ENCODE measurements at places on chromosomes 2 and 18.

DNA sequence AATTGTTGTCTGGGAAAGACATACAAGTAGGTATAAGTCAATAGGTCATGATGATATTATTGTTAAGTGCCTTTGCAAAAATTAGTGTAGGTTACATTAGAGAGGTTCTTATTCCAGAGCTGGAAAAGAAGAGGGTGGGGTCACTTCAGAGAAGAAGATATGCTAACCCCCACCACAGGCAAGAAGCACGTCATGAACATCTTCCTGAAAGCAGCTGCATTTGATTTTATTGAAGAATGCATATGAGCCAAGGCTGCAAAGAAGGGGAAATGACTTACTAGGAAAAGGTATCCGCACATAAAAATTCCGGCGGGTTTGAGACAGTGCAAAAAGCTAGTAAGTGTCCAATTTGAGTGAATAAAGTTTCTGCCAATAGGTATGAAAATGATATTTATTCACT, 195.3 kb upstream of the CDH2 start:
- DNase-seq = no peak

DNA sequence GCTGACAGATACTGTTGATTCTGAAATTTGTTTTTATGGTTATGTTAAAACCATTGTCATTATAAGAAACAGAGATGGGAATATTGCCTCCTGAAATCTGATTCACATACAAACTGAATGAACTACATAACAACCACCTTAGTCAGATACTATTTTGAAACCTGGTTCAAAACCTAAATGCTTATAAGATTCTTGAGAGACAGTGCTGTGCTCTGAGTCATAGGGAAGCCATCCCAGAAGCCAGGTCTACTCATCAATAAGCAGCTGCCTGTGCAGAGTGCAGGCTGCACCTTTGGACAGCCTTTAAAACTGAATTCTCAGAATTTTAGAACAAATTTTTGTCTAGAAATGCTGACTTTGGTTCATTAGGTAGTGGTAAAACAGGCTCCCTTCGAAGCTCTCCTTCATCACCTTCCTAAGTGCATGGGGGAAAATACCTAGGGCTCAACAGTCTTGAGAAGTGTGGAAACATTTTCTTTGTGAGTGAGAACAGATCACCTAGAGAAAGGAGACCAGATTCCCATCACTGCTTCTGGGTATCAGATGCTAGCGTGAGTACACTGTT, at the start of gene SERPINB7:
SERPINB7 (plus strand) TSS at position 253 of the 565 bp plus-strand sequence. CDS start 6,955 bp downstream, outside the sequence.
- DNase-seq = no peak

GRCh38 chr2:60857056-60857455, 24.3 kb upstream of the REL start:
- DNase-seq = no peak

GRCh38 chr2:17540813-17541530, 476 bp downstream of the VSNL1 start:
- DNase-seq = no peak

GRCh38 chr18:35777039-35777438, 195.4 kb upstream of the RMP24 start:
- no peak for DNase-seq

GRCh38 chr2:235501673-235502031, 7.8 kb downstream of the AGAP1 start:
- DNase-seq = no peak

- DNase-seq = no peak
Observed at GRCh38 chr2:68336192-68336591, 16.4 kb upstream of the CNRIP1 start.

DNA sequence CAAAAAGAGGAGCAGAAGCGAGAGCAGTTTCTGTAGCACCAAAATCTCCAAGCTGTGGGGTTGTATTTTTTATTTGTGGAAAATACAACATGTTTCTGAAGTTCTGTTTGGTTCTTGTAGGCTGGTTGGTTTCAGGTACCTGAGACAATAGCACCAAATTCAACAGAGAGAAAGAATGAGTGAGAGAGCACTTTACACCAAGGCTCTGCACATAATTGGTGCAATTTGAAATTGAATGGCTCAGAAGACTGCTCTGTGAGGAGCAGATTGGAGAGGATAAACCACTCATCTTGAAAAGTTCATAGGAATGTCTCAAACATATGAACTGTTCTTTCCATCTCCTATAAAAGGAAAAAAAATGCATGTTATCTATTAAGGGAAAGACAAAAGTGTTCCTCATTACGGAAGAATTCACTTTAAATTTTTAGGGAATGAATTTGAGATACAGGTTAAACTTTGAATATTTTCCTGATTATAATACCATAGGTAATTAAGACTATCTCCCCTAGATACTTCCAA, 175.1 kb downstream of the ATAD2B start:
- DNase-seq = no peak

DNA sequence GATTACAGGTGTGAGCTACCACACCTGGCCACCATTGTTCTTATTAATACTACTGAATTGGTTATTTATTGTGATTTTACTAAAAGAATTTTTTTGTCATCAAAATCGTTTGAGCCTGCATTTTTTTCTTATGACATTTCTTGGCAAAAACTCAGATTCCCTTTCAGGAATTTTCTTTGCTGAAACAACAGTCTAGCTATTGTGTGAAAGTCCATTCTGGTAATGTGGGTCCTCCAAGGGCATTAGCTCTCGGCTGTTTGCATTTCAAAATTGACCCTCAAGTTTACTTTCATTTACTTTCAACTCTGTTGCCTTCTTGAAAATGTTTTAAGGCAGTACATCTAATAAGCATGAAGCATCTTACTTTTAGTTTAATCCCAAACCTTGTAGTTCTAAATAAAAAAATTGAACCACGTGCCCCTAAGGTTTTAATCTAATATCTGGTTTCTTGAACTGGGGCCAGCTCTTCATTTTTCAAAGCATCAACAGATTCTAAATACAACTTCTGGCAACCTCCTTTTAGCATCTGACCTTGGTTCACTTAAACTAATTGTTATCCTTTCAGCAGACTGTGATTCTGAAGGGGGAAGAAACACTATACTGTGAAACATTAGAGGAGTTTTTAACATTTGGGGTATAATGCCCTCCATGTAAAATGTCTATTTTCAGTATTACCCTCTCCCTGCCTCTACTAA, 325.2 kb upstream of the RAB12 start:
- no peak for DNase-seq

DNA sequence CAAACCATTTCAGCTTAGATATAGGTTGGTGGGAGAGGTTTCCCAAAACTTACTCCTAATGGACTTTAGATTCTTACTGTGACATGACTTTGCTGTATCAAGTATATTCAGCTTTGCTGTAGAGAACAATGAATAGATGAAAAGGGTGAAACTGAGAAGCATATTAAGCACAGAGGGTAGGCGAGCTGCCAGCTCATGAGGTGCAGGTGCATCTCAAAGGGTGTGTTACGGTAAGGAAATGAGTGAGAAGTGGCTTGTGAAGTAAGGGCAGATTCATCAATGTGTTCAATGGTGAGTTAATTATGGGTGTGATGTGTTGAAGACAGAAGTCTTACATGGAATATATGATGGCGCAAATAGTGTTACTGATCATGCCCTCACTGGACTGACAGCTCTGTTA, 49.3 kb downstream of the CD8B2 start:
- no peak for DNase-seq

DNA sequence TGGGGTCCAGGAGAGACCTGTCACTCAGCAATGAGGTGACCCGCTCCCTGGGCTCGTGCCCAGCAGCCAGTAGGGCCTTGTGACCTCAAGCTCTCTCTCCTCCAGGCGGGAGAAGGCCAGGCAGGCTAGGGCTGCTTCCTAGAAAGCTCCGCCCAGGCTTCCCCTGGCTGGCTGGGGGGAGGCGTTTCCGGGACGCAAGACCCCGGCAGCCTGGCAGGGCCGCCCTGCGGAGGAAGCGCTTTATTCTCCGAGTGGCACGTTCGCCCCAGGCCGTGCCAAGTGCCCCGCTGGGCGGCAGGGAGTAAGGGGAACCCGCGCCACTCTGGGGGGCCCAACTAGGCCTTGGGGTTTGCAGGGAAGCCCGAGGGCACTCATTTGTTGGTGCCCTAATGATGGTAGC, 21.2 kb upstream of the EPAS1 start:
- no peak for DNase-seq

DNA sequence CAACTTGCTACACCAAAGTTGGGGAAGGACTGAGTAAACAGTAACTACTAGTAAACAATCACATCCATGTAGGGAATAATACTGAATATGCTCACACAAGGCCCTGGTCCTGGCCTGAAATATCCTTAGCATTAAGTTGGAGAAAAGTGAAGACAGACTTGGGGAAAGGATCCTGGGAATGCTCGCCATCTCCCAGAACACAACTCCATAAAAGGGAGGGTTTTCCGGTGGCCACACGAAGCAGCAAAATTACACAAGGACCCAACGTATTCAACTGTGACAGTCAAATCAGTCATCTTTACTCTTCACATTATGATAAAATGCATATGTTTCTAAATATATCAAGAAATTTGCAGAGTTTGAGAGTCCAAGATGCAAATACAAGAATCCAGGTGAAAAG, 7.3 kb downstream of the NEMP2 start:
- no peak for DNase-seq

- no peak for DNase-seq
Observed at GRCh38 chr2:216539791-216540241, 41.2 kb downstream of the RPL37A start.

GRCh38 chr18:40851014-40851429, 1104.0 kb upstream of the PIK3C3 start:
- DNase-seq = no peak

DNA sequence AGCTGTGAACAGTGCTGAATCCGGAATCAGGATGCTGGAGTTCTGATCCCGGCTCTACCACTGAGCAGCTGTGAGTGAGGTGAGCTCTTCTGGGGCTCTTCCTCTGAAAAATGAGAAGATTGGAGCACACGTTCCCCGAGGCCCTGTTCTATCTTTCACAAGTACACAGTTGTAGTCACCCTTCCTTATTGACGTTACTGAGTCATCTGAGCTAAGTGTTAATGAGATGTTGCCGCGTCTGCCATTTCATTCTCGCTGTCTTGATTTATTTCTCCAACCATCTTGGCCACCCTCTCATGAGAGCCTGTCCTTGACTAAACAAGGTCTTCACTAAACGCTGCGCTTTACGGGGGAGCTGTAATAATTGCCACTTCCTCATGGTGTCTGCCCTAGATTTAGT, 31.9 kb upstream of the EFR3B start:
- DNase-seq = no peak

DNA sequence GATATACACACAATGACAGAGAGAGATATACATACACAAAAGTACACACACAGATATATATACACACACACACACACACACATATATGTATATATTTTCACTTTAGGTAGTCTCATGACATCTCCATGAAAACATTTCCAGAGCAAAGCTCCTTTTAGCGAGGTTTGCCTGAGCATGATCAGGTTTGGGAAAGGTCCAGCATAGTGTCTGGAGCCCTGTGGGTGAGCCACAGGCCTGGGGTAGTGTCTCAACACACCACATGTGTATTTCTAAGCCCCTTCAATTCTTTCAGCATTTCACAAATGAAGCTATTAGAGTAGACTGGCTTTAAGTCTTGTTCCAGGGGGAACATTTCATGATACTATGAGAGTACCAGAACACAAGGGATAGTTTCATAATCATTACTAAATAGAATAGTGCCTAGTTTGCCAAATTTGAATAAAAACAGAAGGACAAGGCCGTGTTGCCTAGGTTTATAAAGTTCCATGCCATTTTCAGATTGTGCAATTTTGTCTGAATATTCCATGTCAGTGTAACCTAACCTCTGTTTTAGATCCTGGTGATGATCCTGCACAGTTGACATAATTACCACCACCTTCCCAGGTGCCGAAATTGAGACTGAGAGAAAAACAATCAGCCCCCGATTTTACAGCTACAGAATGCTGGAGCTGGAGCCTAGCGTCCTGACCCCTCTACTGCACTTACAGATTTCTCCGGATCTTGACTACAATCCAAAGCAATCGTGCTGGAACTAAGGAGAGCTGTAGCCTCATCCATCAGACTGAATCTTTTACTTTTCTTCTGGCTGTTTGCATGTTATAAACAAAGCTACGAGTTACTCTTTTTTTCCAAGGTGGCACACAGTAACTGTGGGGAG, 332.7 kb downstream of the CYRIA start:
- no peak for DNase-seq

- no peak for DNase-seq
Observed at GRCh38 chr18:72372076-72372475, 172.1 kb downstream of the CBLN2 start.

GRCh38 chr2:9738535-9739496, 104.5 kb upstream of the TAF1B start:
- DNase-seq = no peak

GRCh38 chr2:215879977-215880940, 133.1 kb downstream of the MREG start:
- DNase-seq = no peak

GRCh38 chr2:69646714-69647113, 3.2 kb upstream of the AAK1 start:
- DNase-seq = no peak

GRCh38 chr2:5546181-5546580, 146.0 kb upstream of the SOX11 start:
- DNase-seq = no peak

DNA sequence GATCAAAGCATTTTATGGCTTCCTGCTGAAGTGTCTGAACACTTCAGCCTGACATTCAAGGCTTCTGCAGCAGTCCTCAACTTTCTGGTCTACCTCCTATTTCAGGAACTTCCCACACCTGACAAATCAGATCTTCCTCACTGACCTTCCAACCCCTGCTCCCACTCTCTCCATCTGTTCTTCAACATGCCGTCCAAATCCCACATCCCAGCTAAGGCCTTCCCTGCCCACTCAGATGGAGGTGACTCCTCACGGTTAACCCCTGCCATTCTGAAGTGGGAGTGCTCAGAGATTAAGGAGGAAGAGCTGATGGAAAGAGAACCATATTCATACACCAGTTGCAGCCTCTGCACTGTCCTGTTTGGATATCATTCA, 104.8 kb downstream of the POLR1A start:
- no peak for DNase-seq

- no peak for DNase-seq
Observed at GRCh38 chr2:189593115-189593514, 12.5 kb upstream of the SLC40A1 start.

- DNase-seq = no peak
Observed at GRCh38 chr2:3200420-3200939, 177.1 kb downstream of the EIPR1 start.

- DNase-seq = no peak
Observed at GRCh38 chr2:95030496-95030895, 5.0 kb downstream of the MAL start.

- DNase-seq = no peak
Observed at GRCh38 chr2:122749405-122749804, 994.0 kb downstream of the TSN start.

- no peak for DNase-seq
Observed at GRCh38 chr18:70181015-70181414, 24.5 kb downstream of the RTTN start.

DNA sequence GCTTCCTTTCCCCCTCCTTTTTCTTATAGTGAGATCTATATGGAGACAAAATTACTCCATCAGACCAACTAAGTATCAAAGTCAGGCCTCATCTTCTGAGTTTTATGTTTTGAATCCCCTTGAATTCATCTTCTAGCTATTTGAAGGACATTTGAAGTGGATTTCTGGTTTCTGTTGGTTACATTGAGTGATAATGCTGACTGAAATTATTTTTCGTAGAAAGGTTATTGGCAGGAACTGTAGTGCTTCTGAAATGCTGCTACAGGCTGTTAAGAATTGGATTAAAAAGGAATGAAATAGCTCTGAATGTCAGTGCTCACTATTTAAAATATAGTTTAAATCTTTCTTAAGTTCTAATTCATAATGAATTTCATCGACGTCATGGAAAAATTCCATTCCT, 361.0 kb upstream of the TMEFF2 start:
- no peak for DNase-seq

All from stimulated activated CD4-positive, alpha-beta T cell treated with anti-CD3 and anti-CD28 coated beads, TNF-alpha, amount 100 ng/mL, for 4 hours (primary cell).